ENCODE measurements at places on chromosomes 2 and 18.

- DNase-seq: no peak
These were observed 34.6 kb downstream of the ADCY3 start for GRCh38 chr2:24885221-24886125.

DNA sequence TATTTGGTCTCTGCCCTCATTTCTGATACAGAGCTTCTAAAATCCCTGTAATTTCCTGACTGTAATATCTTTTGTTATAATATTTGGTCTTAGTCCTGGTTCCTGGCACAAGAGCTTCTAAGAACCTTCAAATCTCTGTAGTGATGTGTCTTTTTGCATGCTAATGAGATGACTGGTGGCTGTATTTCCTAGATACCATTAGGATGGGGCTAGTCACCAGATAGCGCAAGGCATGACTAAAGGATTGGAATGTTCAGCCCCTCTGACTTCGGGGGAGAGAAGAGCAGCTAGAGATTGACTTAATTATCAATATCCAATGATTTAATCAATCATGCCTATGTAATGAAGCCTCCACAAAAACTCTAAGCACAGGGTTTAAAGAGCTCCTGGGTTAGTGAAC is 620.8 kb upstream of the ACVR2A start:
- no peak for DNase-seq

GRCh38 chr2:85455552-85456090 is 37.1 kb downstream of the SH2D6 start:
- no peak for DNase-seq

- DNase-seq: no peak
These were observed 72.2 kb upstream of the MEIS1 start for GRCh38 chr2:66362701-66363100.

- no peak for DNase-seq
These were observed 184.6 kb upstream of the ZNF804A start for GRCh38 chr2:184413671-184414229.

All from effector memory CD4-positive, alpha-beta T cell (primary cell).